ENCODE measurements at places on chromosomes 7 and 10. TPM values are rescaled to one million over a fixed set of nuclear protein-coding genes. Genes with fewer than 3 reads are reported as not detected.

GRCh38 chr10:48306870-48307710 lies 613 bp downstream of the MAPK8 start:
- peak overlapping the region; percentile 87 for H3K4me3 ChIP-seq
- DNase-seq = peak; percentile 29
- H3K36me3 ChIP-seq = no peaks in the 10 kb centered on the region
- H3K27me3 ChIP-seq = peaks cover 19% of the 10 kb centered on the region

- H3K27ac ChIP-seq = peak overlapping the region; percentile 65
- no peaks in the 10 kb centered on the region for H3K27me3 ChIP-seq
- H3K4me1 ChIP-seq = peaks cover 27% of the 10 kb centered on the region
- DNase-seq = no peak
- no peaks in the 10 kb centered on the region for H3K36me3 ChIP-seq
- H3K4me3 ChIP-seq = no peak overlapping the region
Observed at GRCh38 chr10:27625452-27626211, 120.0 kb downstream of the MKX start.

GRCh38 chr7:121195874-121196273 lies 132.9 kb upstream of the WNT16 start:
- H3K4me3 ChIP-seq = no peak overlapping the region
- H3K4me1 ChIP-seq = peaks cover 7% of the 10 kb centered on the region
- H3K36me3 ChIP-seq = no peaks in the 10 kb centered on the region
- H3K27me3 ChIP-seq = no peaks in the 10 kb centered on the region
- no peak overlapping the region for H3K27ac ChIP-seq

LRWD1 gene
- total RNA-seq = 36.7 TPM

TCERG1L gene
- 0.96 TPM for total RNA-seq

EBLN1 gene
- not detected for total RNA-seq

STEAP2 gene
- 1.6 TPM for total RNA-seq

GRCh38 chr7:90424720-90425119 lies 21.5 kb downstream of the CLDN12 start:
- peaks cover 3% of the 10 kb centered on the region for H3K36me3 ChIP-seq
- no peak overlapping the region for H3K27ac ChIP-seq
- no peak overlapping the region for H3K4me3 ChIP-seq
- DNase-seq = no peak
- no peaks in the 10 kb centered on the region for H3K4me1 ChIP-seq

DNA sequence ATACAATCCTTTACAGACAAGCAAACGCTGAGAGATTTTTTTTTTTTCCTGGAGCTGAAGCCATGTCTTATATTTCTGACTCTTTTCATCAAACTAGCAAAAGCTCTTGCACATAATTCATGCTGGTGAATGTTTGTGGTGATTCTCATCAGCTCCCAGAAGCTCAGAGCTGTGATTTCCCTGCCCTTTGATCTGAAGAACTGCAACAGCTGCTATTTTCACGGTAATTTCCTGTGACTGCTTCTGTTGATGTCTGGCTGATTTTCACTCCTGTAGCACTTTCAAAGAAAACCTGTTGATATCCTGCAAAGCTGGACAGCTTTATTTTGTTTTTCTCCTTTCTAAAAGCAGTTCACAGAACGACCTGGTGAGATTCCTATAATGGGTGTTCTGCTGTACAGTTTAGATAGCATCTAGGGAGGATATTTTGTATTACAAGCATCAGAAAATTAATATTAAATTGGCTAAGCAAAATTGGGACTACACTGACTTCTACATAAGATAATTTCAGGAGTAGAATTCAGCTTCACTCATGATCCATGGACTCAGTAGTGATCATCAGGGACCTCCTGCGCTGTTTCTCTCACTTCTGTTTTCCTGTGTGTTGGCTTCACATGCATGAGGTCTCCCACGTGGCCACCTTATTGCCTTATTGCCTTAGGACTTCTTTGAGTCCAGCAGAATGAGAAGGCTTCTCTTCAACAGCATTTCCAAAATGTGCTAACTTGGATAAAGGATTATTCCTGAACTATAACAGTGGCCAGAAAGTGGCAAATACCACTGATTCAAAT lies 1111.6 kb upstream of the SORCS1 start:
- H3K4me3 ChIP-seq = no peak overlapping the region
- H3K4me1 ChIP-seq = peaks cover 3% of the 10 kb centered on the region
- H3K36me3 ChIP-seq = peaks cover 3% of the 10 kb centered on the region
- DNase-seq = no peak

DNA sequence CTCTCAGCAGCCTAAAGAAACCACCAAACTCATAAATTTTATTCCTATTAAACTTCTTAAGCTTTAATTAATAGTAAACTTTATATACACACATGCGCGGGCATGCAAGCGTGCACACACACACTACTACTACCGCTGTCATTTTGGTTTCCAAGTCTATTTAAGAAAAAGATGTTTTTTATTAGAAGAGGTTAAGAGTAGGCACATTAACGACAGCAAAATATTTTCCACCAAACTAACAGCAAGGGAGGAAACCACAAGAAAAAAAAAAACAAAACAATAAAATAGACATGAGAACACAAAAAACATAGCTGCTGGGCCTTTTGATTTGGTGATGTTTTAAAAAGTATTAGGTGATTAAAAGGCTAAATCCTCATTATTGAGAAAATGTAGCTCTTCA lies 28.6 kb downstream of the RTKN2 start:
- peaks cover 5% of the 10 kb centered on the region for H3K36me3 ChIP-seq
- H3K27me3 ChIP-seq = no peaks in the 10 kb centered on the region
- no peak for DNase-seq
- H3K4me1 ChIP-seq = peaks cover 3% of the 10 kb centered on the region
- H3K27ac ChIP-seq = no peak overlapping the region

GRCh38 chr7:44438816-44439215 lies 51.6 kb downstream of the NUDCD3 start:
- no peak overlapping the region for H3K4me3 ChIP-seq
- no peaks in the 10 kb centered on the region for H3K27me3 ChIP-seq
- no peaks in the 10 kb centered on the region for H3K4me1 ChIP-seq
- H3K27ac ChIP-seq = no peak overlapping the region
- peaks cover 4% of the 10 kb centered on the region for H3K36me3 ChIP-seq

DNA sequence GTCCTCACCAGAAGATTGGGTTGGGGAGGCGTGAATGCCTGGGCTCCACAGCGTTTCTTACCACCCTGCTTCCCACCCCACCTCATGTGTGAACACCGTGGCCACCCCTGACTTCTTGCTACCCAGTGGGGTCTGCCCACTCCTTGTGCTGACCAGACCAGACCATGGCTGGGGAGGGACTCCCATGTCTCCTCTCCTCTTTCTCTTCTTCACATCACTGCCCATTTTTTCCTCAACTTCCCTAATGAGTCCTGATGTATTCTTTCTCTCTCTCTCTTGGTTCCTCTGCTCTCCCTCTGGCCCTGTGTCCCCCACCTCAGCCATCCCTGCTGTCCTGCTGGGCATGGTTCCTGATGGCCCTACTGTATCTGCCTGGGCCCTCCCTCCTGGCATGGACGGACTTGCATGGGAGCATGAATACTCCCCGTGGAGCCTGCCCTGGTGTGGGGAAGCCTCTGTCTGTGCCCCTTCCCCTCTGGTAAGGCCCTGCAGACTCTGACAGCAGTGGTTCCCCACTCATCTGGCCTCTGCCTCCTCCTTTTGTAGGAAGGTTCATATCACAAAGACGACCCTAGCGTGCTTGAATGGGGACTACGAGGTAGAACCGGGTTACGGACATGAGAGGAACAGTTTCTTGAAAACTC lies 85.5 kb downstream of the ADCY1 start:
- no peaks in the 10 kb centered on the region for H3K4me1 ChIP-seq
- no peak overlapping the region for H3K4me3 ChIP-seq
- H3K27ac ChIP-seq = peak overlapping the region; percentile 27
- H3K27me3 ChIP-seq = no peaks in the 10 kb centered on the region
- peaks cover 2% of the 10 kb centered on the region for H3K36me3 ChIP-seq

- H3K27ac ChIP-seq = no peak overlapping the region
- H3K27me3 ChIP-seq = no peaks in the 10 kb centered on the region
- H3K4me1 ChIP-seq = no peaks in the 10 kb centered on the region
- no peaks in the 10 kb centered on the region for H3K36me3 ChIP-seq
- no peak for DNase-seq
Observed at GRCh38 chr7:51973939-51974338, 657.3 kb upstream of the COBL start.

- H3K4me1 ChIP-seq = peaks cover 13% of the 10 kb centered on the region
- no peaks in the 10 kb centered on the region for H3K27me3 ChIP-seq
- no peak overlapping the region for H3K4me3 ChIP-seq
- no peak for DNase-seq
Observed at GRCh38 chr10:35172146-35172545, 45.5 kb downstream of the CREM start.

SPDYE8 gene
- total RNA-seq = not detected

CTAGE4 gene
- 0.55 TPM for total RNA-seq

DNA sequence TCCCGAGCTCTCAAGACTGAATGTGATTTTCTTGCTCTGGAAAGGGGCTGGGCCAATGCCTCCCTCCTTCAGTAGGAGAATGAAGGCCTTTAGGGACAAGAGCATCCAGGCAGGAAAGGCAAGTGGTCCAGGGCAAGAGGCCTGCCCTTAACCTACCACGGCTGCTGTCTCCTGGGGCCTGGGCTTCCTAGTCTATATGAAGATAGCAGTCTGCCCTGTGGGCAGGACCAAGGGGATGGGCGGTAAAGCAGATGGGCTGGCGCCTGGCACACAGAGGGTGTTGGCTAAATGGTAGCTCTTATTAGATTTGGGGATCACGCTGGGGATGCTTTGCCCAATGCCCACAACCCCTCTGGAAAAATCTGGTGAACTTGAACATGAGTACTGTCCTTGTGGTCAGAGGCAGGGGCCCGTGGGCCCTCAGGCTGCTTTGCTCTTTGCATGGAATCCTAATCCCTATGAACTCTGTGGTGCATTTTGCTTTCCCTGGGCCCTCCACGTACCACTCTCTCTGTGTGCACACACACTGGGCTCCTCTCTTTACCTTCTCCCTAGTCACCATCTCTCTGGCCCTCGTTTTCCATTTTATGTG lies 20.3 kb downstream of the CHAT start:
- no peaks in the 10 kb centered on the region for H3K36me3 ChIP-seq
- H3K27me3 ChIP-seq = peaks cover 50% of the 10 kb centered on the region
- no peak overlapping the region for H3K27ac ChIP-seq
- H3K4me3 ChIP-seq = no peak overlapping the region
- no peak for DNase-seq
